Activated CD4-positive, alpha-beta T cell treated with anti-CD3 and anti-CD28 coated beads, Interleukin-2, Interleukin-4, amounts not matched to agents 100 ng/mL and 50 ng/mL, durations not matched to agents 16 hours and 8 hours (primary cell): ENCODE measurements at places on chromosomes 3 and 15.

- DNase-seq: no peak
Measured at GRCh38 chr3:38595393-38595792, 54.1 kb downstream of the SCN5A start.

- DNase-seq: no peak
Measured at GRCh38 chr15:85828874-85829273, 34.1 kb upstream of the KLHL25 start.

DNA sequence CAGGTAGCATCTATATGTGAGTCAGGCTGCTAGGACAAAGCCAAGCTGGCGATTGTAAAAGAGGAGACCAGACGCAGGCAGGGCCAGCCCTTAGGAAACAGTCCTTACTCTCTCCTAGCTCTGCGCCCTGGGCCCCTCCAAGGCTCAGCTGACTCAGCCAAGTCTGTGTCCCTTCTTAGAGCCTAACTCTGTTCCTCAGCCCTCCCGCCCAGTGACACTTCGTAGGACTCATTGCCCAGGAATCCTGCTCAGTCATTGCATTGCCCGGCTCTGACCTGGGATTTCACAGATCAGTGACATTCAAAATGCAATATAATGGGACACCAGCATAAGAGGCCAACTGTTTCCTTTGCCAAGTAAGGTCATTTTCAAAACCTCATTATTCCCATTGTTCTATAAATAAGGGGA lies 244.2 kb downstream of the TLE3 start:
- no peak for DNase-seq

DNA sequence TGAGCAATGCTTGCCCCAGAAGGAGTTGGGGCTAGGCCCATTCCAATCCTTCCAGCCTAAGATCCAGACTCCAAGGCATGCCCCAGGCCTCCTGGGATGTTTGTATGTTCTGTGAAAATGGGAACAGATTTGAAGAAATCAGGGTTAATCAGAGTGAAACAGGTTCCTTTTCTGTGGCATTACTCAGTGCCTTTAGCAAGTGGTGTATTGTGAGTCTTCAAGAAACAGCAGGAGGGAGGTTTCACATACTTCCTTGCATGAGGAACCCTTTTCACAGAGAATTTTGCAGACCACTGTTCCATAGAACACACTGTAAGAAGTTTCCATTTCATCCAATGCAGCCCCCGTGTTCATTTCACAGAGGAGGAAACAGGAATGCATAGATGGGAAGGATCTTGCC lies 8.4 kb upstream of the CDC25A start:
- DNase-seq: no peak

DNA sequence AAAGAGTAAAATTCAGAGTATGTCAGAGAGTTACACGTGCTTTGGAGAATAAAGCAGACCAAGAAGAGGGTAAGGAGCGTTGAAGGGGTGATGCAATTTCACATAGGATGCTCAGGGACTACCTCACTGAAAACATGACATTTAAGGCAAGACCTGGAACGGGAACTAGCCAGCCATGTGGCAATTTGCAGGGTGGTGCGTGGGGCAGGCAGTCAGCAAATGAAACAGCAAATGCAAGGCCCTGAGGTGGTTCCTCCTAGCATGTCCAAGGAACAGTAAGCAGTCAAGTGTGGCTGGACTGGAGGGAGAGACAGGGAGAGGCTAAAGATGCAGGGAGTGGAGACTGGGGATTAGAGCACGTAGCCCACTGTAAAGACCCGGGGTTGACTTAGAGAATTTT lies 146.1 kb upstream of the LPP start:
- DNase-seq: no peak

- DNase-seq: no peak
Measured at GRCh38 chr15:41491889-41492288, 1.8 kb upstream of the ITPKA start.

- DNase-seq: no peak
Measured at GRCh38 chr3:120642368-120642948, 39.6 kb downstream of the HGD start.

DNA sequence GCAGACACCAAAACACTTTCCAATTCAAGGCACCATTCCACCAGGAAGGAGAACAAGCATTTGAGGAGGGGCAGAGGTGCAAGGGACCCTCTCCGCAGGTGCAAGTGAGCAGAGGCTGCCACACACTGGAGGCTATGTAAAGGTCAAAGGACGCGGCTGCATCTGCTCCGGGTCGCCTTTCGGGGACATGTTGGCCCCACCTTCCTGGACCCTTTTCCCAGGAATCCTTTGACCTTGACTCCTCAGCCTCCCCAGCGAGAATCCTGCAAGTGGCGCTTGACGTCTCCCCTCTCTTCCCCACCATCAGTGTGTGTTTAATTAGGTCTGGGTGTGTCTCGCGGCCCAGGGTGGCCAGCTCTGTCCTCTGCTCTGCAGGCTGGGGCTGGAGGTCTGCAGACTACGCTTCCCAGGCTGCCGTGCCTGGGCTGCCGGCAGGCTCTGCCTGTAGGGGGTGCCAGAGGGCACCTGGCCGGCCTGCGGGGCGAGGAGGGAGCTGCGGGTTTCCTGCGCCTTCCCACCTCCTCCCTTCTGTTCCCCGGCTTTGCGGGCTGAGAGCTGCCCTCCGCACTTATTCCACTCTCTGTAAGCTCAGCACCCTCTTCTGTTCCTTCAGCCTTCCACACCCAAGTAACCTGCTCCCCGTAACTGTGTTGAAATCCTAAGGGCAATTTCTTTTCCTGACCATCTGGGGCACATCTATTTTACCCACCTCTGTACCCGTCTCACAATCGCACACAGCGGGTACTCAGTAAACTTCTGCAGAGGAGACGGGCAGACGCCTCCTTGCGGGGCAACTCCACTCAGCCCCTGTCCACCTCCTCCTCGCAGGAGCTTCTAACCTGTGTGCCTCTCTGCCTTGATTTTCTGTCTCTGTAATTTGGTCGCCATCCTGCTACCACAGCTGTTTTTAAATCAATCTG lies 129.8 kb downstream of the NSMCE3 start:
- peak; percentile 60 for DNase-seq

DNA sequence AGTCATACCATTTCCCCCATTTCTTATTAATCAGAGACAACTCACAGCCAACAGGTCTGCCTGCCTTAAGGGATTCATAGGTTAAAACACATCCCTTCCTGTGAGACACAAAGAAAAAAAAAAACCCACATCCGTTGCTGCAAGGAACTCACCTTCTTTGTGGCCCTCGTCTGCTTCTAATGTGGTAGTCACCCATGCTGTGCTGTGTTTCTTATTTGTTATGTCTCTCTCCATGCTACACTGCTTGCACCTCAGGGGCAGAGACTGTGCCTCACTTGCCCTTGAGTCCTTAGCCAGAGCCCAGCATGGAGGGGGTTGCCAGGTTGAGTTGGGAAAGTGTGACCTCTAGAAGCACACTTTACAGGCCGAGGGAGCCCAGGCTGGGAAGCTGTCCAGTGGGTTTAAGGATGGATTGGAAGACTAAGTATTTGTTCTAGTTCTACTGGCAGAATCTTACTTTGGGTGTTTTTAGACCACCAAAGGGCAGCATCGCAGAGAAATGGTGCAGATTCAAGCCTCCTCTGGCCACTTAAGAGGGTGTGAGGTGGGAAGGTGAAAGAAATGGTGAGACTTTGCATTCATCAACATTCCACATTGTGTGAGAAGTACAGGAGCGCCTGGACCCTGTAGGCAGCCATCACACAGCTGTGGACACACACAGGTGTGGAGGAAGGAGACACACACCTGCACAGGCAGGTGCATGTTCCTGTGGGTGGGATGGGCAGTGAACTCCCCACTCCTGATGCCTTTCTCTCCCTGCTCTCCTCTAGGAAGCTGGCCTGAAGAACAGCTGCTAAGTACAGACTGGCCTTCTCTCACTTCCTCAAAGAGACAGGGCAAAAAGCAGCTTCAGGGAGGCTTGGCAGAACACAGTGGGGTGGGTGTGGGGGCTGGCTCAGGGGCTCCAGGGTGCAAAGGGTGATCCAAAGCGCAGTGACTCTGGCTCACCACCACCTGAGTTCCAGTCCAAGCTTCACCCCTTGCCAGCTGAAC lies 48.8 kb downstream of the GLB1 start:
- peak; percentile 71 for DNase-seq
